Nephron progenitor cell (in vitro differentiated cells): ENCODE measurements at places on chromosomes 1 and 21.

- no peak for DNase-seq
These were observed 133.3 kb downstream of the PGBD5 start for GRCh38 chr1:230292689-230293389.

GRCh38 chr1:178664278-178664677, 60.8 kb upstream of the RALGPS2 start:
- no peak for DNase-seq

DNA sequence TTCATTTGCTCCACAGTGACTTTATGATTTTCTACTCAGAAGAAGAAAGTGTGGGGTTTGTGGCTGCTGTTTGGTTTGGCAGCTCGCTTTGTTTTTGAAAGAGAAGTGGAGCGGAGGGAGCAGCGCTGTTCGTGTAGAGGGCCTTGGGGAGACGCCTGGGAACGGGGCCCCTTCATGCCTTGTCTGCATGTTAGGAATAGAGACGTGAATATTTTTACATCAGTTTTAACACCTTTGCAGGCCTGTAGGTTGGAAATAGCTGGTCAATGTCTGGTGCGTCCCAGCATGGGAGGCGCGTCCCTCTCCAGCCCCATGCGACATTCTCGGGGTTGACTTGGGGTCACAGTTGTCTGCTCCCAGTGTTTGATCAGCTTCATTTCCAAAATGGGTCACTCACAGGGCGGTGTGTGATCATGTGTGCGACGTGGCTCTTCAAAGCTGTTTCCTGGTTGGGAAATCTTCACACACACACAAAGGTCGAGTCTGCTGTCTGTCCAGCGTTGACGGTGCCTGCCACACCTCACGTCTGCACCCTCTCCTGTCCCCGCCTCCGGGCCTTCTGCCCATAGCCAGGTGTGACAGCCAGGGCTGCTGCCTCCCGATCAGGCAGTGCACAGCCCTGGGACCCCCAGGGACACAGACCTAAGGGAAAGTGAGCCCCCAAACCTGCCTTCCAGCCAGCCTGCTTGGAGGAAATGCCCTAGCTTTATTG, 149.2 kb downstream of the PSMG1 start:
- no peak for DNase-seq

- DNase-seq, result no peak
These were observed 228.4 kb downstream of the RPS6KC1 start for GRCh38 chr1:213279410-213279809.

- DNase-seq, result no peak
These were observed 83.6 kb upstream of the NFIA start for GRCh38 chr1:60998786-60999185.

GRCh38 chr1:230157420-230158390, 90.7 kb downstream of the GALNT2 start:
- DNase-seq, result no peak

DNA sequence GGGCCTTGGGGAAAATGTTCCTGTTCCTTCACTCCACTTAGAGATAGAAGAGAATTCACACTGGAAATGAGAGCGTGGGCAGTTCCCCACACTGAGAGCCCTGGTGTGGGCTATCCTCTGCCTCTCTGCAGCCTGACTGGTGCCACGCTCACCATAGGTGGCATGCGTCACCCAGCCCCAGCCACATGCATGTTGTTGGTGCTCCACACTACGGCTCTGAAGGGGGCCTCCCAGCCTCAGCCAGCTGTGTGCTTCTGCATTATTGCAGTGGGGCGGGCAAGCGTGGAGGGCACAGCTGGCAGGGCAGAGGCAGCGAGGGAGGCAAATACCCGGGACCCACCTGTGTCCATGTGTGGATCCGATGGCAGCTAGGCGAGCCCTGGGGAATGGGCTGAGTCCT, 14.7 kb upstream of the RASSF5 start:
- DNase-seq, result no peak

GRCh38 chr1:182415789-182416188, 15.3 kb upstream of the TEDDM1 start:
- no peak for DNase-seq

- no peak for DNase-seq
These were observed 9.3 kb downstream of the RASSF5 start for GRCh38 chr1:206516728-206516990.

DNA sequence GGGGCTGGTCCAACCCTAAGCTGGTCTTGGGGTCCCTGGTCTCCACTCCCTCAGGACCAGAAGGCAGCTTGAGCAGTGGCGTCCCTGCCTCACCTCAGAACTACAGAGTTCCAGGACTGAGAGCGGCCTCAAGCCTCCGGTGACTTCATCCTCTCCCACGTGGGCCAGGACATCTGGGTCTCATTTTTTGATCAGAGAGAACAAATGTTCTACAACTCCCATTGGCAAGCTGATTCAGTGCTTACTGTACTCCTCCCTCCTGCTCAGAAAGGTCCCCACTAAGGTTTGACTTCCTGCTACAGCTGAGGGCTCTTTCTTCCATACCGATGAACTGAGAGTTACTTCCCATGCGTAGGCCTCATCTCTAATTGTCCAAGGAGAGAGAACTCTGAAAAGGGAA, 78.5 kb downstream of the PLXNA2 start:
- DNase-seq, result no peak

GRCh38 chr1:169527451-169528214, 41.9 kb upstream of the SLC19A2 start:
- DNase-seq, result no peak

DNA sequence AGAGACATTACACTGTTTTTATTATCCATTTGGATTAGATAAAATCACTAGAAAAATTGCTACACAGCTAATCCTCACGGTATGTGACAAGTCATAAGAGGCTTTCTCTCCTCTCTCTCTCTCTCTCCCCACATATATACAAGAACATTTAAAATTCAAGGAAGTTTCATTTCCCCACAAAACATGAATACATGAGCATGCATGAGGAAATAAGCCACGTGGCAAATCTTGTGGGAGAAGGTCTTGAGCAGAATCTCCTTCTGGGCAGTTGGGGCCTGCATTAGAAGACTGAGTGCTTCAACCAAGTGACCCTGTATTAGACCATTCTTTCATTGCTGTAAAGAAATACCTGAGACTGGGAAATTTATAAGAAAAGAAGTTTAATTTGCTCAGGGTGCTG, 1313.1 kb downstream of the MRPL39 start:
- DNase-seq, result no peak

- DNase-seq, result no peak
These were observed 178.1 kb upstream of the NFIA start for GRCh38 chr1:60904099-60904851.

DNA sequence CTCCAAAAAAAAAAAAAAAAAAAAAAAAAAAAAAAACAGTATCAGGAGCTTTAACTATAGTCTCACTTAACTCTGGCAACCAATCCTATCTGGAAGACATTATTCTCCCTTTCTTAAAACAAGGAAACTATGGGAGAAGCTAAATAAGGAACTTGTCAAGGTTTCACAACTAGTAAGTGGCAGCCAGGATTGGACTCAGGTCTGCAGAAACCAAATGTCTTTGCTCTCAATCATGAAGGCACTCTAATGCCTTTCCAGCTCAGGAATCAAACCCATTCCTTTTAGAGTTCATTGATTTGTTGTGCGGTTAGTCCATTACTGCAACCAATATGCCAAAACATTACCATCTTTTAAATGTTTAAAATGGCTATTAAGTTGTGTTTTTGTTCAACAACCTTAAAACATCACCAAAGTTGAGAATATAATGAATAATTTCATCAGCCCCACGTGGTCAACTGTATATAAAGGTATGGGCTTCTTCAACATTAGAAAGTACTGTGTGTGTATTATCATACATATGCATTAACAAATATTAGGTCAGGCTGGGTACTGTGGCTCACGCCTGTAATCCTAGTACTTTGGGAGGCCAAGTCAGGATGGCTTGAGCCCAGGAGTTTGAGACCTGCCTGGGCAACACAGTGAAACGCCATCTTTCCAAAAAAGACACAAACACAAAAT, 1.5 kb downstream of the EPRS1 start:
- DNase-seq, result no peak

DNA sequence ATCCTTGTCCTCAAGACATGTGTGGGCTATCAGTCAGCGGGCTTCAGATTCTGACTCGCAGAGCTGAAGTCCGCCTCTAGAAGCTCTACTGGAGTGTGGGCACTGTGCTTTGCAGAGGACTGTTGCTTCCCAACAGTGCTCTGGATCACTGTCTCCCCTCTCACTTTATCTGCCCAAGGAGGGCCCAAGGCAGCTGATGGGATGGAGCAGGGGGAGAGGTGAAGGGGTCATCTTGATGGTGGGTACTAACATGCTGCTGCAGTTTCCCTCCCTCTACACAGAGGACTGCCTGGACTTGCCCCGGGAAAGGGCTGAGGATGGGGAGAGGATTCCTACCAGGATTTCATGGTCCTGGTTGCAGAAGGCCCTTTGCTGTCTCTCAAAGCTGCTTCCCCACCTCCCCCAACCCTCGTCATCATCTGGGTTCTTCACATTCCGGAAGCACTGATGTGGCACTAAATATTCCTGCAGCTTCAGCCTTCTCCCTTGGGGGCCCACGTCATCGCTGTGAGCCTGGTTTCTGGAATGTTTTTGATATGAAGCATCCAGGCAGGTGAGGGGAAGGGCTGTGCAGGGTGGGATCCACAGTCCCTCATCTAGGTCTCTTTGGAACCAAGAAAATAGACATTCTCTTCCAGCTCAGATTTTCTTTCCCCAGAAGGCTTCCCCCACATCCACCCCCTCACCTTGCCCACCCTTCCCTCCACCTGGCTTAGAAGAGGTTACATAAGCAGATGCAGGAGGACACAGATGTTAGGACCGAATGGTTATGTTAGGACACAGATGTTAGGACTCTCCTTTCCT, 23.2 kb downstream of the NUAK2 start:
- DNase-seq, result peak; percentile 70

DNA sequence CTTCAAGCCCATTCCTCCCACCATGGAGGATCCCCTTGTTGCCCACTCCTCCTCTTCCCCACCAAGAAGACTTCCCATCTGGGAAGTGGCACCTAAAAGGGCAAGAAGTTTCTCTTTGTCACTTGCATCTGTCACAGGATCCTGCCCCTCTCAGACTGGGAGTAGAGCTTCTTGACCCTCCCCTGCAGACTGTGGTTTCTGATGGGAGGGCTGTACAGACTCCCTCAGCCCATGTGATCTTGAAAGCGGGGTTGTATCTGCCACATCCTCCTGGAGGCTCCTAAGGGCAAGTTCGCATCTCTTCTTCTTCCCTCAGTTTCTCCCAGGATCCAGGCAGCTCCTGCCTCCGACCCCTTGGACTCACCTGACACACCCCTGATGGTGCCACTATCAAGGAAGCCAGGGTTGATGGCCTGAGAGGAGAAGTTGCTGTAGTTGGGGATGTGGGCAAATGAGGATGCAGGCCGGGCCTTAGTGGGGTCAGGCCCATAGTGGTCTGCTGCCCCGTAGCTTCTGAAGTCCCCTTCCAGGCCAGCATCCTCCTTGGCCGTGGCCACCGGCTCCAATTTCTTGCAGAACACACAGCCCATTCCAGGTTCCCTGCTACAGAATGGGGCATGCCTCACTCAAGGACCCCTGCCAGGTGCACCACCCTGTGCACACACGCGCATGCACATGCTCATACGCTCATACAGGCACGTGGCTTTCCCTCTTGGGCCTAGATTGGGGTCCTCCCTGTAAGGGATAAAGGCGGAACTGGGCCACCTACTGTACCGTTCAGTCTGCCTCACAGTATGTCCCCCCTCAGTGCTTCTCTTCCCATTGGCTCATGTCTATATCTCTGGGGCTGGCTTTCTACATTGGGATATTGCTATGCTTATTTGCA, 11.4 kb downstream of the FGR start:
- no peak for DNase-seq

DNA sequence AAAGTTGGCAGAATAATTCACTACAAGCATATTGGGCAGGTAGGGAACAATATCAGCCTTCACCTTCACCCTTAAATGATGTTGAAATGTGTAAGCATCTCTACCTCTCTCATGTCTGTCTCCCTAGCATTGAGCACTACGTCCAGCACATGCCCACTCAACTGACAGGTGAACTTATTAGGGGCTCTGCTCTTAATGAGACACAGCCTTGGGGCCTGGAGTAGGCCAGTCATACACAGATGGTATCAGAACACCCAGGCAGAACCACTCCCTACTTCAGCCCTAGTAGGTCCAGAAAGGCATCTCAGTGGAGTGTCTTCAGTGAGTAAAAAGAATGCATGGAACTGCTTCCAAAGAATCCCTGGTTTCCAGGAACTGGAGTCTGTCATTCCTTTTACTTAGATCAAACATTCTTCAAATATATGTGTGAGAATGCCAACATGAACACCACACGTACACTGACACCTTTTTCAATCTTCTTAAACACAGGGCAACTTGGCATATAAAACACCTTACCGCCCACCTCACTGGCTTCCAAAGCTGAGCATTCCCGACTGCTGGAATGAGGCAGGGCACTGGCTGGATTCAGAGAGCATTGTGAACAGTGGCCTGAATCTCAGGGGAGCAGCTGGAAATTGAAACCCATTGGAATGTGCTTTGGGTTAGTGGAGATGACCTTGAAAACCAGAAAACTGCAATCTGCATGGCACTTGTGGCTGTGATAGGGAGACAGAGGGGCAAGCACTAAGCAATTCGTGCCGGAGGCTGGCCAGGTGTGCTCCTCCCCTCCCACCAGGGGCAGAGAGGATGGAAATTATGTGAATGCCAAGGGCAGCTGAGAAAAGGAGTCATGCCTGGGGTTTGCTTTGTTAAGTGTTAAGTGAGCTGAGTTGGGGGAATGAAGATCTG, 24.2 kb upstream of the HSD3B1 start:
- DNase-seq, result no peak

- no peak for DNase-seq
These were observed 233.4 kb downstream of the DSCAM start for GRCh38 chr21:40613546-40614030.

DNA sequence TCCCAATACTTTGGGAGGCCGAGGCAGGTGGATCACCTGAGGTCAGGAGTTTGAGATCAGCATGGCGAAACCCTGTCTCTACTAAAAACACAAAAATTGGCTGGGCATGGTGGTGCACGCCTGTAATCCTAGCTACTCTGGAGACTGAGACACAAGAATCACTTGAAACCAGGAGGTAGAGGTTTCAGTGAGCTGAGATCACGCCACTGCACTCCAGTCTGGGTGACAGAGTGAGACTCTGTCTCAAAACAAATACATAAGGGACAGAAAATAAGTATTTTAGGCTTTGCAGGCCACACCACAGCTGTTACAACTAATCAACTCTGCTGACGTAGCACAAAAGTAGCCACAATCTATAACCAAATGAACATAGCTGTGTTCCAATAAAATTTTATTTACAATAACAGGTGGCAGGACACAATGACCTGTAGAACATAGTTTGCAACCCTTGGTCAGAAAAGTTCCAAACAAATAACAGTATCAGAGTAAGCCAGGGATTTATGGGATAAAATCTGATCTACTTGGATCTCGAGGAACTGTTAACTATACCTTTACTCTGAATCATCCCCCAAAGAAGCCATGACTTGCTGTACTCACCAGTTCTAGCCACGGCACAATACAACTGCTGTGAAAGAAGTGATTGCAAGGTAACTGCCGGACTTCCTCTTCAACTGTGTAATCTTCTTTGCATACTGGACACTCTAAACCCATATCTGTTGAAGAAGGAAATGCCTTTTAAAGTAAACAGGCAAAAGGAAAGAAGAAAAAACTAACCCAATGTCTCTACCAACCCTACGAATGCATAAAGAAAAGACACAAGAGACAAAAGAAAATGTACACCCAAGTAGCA, 28.3 kb downstream of the CD160 start:
- DNase-seq, result no peak
